Eye (tissue), 1 donor: ENCODE measurements at places on chromosomes 2 and 18.

DNA sequence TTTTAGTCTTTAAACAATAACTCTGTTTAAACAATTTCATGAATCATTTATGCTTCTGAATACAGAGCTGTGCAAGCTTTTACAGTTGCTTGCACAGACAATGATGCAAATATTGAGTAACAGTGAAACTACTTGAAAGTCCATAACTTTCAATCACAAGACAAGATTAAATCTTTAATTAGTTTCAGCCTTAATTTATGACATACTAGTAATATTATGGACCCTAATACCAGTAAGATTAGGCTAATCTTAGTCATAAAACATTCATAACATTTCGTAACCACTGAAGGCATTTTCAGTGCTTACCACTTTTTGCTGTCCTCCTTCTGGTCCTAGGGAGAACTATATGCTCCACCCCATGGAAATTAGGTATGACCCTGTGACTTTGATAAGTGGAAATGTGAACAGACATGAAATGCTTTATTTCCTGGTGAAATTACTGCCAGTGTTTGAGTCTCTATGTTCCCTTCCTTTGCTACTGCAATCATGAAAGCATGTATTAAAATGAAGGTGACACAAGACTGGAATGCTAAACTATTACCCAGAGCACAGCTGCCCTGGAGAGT is 1.8 kb upstream of the COBLL1 start:
- DNase-seq, result no peak

- DNase-seq, result no peak
Observed at GRCh38 chr18:10989486-10989885, 159.9 kb downstream of the PIEZO2 start.

- no peak for DNase-seq
Observed at GRCh38 chr18:41687138-41687537, 267.9 kb upstream of the PIK3C3 start.

DNA sequence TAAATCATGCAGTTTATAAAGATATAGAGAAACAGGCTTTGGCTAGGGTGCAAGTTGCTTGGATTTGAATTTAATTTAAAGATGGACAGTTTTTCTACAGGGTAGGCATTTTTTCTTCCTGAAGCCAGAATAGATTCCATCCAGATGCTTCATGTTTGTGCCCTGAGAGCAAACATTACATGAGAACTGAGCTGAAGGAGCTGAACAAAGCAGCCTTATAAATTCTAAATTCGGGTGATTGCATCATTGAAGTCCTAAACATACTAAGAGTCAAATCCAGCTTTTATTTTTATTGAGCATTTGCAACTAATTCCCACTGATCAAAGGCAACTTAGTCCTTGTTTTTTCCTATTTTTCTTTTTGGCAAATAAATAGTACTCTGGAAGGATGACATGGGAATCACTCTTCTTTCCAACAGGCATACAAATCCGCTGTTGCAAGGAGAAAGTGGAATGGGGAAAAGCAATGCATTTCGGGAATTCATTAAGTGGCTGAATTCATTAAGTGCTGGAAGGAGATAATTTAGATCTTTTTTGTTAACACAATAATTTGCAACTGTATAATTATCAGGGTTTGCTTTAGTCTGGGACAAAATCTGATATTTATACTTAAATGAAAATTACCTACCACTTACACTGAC is 828.0 kb downstream of the SLC4A3 start:
- peak; percentile 64 for DNase-seq

DNA sequence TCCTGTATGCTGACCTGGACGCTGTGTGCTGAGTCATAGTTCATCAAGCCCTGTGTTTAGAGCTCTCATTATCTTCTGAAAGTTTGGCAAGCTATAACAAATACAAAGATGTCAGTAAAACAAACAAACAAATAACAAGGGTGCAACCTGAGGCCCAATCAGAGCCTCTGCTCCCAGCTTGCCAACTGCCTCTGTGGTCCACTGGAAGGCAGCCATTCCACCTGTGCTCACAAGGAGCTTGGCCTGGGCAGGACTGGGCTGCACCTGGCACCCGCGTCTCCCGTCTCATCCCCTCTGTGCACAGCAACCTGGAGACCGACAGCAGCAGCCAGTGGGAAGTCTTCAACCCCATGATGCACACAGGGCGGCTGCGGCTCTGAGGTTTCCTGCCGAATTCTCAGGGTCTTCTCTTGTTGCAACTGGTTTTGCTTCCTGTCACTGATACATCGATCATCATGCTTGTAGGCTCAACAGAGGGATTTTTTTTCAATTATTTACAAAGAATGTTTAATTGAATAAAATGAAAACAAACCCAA is 97.8 kb downstream of the TMEM18 start:
- no peak for DNase-seq

- no peak for DNase-seq
Observed at GRCh38 chr2:14806613-14807012, 174.1 kb downstream of the LRATD1 start.

GRCh38 chr18:51767293-51767692 is 569.8 kb upstream of the MEX3C start:
- DNase-seq, result no peak

DNA sequence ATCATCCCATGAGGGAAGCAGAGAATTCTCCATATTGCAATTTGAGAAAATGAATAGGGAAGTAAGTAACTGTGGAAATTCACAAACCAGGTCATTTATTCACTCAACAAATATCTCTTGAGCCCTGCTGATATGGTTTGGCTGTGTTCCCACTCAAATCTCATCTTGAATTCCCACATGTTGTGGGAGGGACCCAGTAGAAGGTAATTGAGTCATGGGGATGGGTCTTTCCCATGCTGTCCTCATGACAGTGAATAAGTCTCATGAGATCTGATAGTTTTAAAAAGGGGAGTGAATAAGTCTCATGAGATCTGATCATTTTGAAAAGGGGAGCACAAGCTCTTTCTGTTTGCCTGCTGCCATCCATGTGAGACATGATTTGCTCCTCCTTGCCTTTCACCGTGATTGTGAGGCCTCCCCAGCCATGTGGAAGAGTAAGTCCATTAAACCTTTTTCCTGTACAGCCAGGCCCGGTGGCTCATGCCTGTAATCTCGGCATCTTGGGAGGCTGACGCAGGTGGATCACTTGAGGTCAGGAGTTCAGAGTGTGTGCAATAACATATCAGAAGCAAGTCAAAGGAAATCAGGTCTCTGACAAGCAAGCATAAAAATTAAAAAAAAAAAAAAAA is 193.2 kb downstream of the NDUFA10 start:
- DNase-seq, result peak; percentile 49

DNA sequence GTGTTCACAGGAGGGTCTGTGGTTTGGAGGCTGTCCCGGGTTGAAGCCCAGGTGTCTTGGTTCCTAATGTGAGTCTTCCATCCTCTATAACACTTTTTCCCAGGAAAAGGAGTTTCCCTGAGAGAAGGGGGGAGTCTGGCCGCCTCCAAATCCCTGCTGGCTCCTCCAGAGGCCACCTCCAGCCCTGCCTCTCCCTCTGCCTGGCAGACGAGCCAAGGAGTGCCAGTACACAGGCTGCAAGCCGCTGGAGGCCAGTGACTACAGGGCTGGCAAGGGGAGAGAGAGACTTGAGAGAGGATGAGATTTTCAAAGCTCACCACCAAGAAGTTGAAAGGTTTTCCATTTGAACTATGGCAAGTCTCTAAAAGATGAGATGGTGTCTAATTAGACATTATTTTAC is 154.2 kb upstream of the ID2 start:
- no peak for DNase-seq

DNA sequence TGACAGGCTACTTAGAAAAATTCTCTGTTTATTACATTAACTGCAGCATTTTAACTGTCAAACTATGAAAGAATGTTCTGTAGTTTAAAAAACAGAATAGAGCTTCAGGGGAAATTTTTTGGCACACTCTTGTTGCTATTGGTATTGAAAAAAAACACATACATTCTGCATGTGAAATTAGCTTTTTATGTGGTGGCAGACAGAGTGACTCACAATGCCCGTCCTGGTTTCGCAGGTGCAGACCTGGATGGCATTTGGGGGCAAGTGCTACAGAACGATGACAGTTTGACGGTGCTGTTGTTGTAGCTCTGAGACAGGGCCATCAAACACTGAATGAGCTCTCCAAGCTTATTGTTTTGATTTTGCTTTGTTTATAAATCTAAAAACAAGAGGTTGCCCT is 105.0 kb upstream of the MAP3K20 start:
- DNase-seq, result peak; percentile 20

DNA sequence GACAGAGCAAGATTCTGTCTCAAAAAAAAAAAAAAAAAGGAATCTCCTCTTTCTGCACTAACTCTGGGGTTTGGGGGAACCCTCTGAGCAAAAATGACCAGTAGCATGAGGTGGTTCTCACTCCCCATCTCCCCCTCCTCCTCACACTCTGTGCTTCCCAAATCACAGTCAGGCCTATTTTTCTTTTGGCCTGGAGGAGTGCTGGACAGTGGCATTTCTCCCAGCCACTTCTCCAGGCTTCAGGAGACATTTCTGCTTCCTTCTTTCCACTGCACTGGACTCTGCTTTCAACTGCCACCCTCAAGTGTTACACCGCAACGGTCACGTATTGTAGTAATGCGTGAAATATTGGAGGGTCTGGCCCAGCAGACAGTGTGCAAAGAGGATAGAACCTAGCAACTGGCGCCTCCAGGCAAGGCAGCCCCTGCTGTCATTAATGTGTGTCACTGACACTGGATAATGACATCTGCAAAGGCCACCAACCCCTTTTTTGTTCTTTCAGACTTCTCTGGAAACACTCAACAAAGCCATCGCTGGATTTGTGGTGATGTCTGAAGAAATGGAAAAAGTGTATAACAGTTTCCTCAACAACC is 68.9 kb downstream of the TRABD2A start:
- no peak for DNase-seq

DNA sequence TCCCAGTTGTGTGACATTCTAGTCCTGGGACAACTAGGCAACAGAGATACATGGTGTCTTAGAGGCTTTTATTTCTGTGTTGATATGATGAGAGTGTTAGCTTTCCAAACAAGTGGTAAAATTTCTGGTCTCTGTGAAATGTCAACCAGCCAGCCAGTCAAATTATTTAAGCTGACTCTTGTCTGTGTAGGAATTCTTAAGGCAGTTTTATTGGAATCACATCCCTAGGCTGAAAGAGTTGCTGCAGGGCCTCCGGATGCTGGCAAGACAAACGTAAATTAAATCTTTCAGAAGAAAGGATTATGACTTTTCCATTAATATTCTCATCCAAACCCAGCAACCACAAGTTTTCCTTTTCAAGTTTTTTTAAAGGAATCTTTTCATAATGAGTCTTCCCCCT is 44.6 kb downstream of the SERPINB7 start:
- no peak for DNase-seq

- peak; percentile 79 for DNase-seq
Observed at GRCh38 chr18:34661464-34662087, 48.5 kb upstream of the DTNA start.

DNA sequence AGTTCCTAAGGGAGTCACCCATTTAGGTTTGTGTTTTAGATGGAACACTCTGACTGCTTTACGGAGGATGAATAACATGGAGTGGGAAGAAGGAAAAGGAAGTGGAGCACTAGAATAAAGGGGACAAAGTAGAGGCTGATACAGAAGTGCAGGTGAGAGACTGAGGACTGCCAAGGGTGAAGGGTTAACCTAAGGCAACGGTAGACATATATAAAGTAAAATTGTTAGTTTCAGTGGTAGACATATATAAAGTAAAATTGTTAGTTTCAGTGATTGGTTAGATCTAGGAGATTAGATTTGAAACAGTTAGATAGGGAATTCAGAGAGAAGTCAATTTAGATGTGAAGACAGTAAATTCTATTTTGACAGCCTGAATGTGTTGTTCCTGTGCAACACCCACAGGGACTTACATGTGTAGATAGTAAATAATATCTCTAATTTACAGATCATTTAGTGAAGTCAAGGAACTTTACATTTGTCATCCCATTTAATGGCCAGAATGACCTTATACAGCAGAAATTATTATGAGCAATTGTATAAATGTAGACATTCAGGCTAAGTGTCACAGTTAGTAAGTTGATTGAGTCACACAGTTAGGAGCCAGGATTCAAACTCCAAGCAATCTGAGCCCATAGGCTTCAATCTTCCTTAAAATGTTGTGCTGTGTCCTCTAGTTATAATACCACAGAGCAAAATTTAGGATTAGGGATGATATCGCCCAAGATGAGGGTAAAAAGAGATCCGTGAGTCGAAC is 270.8 kb upstream of the UBE2E3 start:
- DNase-seq, result no peak

GRCh38 chr2:236526455-236527158 is 43.0 kb upstream of the ACKR3 start:
- DNase-seq, result no peak

DNA sequence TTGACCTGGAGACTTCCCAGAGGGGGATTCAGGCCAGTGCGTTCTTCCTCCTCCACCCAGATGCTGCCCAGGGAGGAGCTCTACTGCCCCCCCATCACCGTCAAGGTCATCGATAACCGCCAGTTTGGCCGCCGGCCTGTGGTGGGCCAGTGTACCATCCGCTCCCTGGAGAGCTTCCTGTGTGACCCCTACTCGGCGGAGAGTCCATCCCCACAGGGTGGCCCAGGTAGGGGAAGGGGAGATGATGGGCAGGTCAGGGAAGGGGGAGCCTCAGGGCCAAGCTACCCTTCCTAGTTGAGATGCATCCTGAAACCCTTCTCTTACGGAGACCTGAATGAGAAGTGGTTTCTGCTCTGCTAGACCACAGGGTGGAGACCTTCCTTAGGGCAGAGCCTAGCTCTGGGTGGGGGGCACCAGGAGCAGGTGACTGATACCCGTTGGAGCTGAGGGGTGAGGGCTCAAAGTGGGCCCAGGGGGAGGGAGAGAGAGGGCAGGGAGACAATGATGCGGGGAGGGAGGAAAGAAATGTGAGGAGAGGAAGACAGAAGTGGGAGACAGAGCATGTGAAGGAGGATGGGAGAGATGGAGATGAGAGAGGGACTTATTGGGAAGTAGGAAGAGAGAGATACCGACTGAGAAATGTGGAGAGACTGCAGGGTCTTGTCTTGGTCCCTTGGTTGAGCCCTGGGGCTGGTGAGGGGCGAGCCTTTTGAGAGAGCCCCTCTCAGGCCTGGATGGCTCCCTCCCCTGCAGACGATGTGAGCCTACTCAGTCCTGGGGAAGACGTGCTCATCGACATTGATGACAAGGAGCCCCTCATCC is 159.4 kb downstream of the DYSF start:
- DNase-seq, result no peak

GRCh38 chr2:37674946-37675345 is 3.5 kb upstream of the CDC42EP3 start:
- no peak for DNase-seq

GRCh38 chr18:23743733-23744333 is 54.6 kb downstream of the LAMA3 start:
- peak; percentile 34 for DNase-seq

- DNase-seq, result no peak
Observed at GRCh38 chr2:149715005-149715592, 127.5 kb upstream of the MMADHC start.
